ENCODE measurements at places on chromosomes 16 and 17.

- no peak for DNase-seq
These were observed 13.8 kb downstream of the MLYCD start for GRCh38 chr16:83912519-83913244.

GRCh38 chr16:89071686-89072547 lies 21.7 kb upstream of the ACSF3 start:
- no peak for DNase-seq

DNA sequence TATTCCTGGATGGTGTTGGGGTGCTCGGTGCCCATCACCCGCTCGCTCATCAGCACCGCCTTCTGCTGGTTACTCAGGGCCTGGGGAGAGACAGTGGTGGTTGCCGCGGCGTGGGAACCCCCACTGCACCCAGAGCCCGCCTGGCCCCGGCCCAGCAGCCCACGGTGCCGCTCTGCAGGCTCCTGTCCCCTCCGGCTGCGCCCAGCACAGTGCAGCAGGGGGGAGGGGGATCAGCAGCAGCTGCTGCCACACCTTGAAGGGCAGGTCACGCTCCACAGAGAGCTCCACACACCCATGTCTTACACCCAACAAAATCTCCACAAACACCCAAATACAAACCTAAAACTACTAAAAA lies 18.8 kb downstream of the CLUH start:
- no peak for DNase-seq

GRCh38 chr16:71851746-71852145 lies 6.0 kb downstream of the ATXN1L start:
- no peak for DNase-seq

- peak; percentile 44 for DNase-seq
These were observed 7.1 kb upstream of the TEX19 start for GRCh38 chr17:82351713-82352488.

DNA sequence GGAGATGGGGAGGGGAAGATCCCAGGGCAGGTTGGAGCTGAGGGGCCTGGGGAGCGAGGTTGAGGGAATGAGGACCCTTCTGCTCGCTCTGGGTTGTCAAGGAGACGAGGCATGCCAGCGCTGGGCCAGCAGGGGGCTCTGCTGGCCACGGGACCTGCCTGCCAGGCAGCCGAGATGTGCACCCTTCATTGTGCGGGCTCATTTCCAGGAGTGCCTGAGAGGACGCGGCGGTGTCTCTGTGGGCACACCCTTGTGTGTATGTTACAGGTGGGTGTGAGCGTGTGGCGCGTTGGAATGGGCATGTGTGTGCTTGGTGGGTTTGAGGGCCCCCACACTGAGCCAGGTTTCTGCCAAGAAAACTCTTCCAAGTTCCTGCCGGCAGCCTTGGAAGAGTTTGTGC lies 15.9 kb downstream of the ARHGAP23 start:
- peak; percentile 67 for DNase-seq

- no peak for DNase-seq
These were observed 196.8 kb downstream of the NTN1 start for GRCh38 chr17:9218064-9218635.

DNA sequence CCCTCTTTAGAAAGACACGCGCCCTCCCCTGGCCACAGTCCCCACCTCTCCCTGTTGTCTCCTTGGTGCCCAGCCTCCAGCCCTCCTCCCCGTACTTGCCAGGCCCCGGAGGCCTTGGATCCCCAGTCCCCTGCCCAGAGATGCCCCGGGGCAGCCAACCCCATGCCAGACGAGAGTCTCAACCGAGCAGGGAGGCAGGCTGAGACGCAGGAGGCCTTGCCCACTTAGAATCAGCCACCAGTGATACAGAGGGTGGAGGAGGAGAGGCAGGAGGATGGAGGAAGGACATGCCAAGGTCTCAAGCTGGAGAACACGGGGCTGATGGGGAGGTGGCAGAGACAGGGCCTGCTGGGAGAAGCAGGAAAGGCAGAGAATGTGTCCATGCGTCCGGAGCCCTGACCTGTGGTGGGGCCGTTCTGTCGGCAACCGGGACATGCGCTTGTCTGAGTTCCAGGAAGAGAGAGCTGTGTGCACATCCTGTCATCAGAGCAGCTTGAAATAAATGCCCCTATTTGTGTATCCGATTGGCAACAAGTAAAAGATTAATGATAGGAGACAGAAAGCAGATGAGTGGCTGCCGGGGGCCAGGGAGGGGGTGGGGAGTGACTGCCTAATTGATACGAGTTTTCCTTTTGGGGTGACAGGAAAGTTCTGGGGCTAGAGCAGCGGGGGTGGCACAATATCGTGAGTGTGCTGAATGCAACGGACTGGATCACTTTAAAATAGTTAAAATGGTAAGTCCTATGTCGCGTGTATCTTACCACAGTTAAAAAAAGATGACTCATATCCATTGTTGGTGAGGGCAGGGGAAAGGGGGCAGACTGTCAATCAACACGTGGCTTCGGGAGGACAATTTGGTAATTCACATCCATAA lies 44.7 kb upstream of the MEAK7 start:
- DNase-seq, result no peak

- no peak for DNase-seq
These were observed 6.0 kb upstream of the MAPT start for GRCh38 chr17:45888392-45888791.

DNA sequence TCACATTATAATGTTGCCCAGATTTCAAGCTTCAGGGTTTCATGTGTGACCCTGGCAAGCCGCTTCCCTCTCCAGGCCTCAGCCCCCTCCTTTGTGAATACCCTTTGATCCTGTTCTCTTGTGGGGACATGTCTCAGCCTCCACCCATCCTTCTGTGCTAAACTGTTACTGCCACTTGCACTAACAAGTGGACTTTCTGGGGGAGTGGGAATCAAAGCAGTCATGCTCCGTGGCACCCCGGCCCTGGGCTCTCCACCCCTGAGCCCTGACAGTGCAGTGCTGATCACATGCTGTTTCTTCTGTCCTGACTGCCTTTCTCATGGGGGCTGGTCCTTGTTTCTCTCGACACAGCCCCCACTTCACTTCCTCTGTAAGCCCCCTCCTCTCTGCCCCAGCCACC lies 9.7 kb upstream of the DCAF7 start:
- no peak for DNase-seq

GRCh38 chr17:14123619-14124278 lies 54.4 kb downstream of the COX10 start:
- DNase-seq, result no peak

DNA sequence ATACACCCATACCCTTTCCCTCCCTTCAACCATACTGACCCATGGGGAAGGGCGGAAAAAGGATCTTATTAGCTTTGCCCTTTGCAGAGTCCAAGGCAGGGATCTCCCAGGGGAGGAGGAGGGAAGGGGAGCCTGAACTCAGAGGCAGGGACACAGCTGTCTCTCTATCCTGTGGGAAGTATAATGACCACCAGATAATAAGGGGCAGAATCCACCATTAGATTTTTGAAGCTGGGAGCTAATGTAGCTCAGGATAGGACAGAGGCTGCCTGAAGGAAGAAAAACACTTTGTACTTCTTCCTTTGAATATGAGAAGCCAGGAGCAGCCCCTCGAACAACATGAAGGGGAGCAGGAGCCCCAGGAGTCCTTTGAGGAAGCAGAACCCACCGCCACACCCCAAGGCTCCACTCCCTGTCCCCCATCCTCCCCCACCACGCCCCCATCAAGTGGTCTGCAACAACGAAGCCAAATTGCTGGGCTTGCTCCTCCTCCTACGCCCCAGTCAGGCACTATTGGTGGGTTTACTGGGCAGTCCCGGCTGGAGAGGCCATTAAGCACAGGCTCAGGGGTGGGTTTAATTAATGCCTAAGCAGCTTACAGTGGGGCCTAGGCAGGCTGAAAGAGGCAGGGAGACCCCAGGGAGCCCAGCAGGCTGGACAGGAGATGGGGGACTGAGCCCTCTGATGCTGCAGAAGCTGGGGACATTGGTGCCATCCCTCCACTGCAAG lies 5.3 kb downstream of the MPP2 start:
- no peak for DNase-seq

GRCh38 chr16:3087243-3088235 lies 11.6 kb downstream of the ZSCAN10 start:
- DNase-seq, result no peak

DNA sequence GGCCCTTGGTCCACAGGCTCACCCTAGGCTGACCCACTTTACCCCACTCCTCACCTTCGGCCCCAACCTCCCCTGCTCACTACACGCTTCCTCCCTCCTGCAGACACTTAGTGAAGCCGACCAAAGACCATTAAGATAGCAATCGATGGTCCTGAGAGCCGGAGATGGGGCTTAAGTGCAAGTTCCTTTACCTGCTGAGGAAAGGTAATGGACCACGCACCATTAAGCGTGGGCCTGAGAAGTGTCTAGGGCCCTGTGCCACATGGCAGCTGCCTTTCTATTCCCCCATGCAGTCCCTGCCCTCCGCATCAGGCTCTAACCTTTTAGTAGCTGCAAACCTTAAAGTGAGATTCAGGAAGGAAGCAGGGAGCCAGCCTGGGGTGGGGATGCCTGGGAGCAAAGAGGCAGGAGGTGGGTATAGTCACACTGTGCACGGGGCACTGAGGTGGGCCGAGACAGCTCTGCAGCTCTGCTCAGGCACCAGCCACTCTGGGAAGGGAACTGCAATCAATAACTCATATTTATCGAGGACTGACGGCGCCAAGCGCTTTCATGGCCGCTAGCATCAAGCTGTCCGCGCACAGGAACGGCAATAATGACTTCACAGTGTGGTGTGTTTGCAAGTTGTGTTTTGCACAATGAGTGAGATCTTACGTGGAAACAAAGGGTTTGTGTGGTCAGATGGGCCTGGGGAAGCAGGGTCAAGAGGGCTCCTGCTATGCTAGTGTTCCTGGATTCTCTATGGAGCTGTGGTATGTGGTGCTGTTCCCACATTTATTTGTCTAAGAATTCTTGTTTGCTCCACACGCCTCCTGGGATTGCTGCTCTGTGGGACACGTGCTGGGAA lies 84.9 kb upstream of the CDC42EP4 start:
- no peak for DNase-seq

- no peak for DNase-seq
These were observed 18.5 kb downstream of the ANKRD40 start for GRCh38 chr17:50689251-50689650.

- no peak for DNase-seq
These were observed 7.9 kb downstream of the KATNB1 start for GRCh38 chr16:57743458-57743857.

DNA sequence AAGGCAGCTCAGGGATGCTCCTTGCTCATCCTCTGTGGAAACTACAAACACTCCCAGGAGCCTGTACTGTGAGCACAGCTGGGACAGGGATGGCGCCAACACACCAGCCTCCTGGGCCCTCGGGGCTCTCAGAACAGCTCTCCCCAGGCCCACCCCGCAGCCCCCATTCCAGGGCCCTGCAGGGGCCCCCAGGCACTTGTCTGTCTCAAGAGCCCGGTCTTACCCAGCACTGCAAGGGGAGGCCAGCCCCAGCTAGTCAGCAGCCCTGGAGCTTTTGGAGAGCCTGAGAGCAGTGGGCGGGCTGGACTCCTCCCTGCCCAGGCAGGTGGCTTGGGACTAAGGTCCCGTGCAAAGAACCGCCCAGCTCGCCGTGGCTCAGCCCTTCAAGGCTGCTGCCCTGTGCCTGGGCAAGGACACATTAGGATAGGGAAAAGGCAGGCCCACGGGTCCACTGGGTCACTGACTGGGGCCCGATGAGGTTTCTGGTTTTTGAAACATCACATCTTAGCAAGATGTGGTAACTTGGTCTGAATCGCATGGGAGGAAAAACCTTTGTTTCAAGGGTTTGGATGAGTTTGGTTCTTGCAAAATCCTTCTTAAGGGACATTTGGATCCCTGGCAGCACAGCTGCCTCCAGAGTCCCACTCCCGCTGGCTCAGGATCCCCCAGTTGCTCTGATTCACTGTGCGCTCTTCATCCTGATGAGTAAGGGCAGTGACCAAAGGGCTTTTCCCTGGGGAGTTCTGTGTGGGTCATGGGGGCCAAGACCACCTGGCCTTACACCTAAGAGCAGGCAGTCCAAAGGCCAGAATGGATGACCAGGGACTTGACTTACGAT lies 2.8 kb downstream of the DNASE1L2 start:
- no peak for DNase-seq

DNA sequence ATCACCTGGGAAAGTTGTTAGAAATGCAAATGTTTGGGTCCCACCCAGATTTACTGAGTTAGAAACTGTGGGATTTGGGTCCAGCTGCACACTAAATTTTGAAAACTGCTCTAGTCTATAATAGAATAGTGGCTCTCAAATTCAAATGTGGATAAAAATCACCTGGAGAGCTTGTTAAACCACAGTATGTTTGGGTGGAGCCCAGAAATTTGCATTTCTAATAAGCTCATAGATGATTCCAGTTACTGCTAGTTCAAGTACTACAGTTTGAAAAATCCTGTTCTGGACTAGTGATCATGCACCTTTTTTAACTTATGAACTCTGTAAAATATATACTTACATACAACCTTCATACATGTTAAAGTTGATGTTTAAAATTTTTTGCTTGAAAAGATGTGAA lies 27.8 kb downstream of the RABEP1 start:
- no peak for DNase-seq

DNA sequence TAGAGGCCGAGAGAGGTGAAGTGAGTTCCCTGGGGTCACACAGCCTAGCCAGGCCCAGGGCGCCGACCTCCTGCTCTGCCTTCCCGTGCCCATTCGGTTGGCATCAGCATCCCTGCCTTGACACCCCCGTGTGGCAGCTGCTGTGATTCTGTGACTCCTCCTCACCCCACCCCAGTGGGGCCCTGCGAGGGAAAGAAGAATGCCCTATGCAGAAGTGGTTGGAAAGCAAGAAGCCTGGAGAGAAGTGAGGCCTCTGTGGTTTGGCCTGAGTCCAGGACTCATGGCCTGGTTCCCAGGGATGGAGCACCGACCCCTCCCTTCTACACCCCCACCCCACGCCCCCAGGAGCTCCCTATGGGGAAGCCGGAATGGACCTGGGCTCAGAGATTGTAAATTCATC lies 296.2 kb downstream of the SEC14L1 start:
- DNase-seq, result no peak

- no peak for DNase-seq
These were observed 7.9 kb downstream of the TSNAXIP1 start for GRCh38 chr16:67814567-67814966.

DNA sequence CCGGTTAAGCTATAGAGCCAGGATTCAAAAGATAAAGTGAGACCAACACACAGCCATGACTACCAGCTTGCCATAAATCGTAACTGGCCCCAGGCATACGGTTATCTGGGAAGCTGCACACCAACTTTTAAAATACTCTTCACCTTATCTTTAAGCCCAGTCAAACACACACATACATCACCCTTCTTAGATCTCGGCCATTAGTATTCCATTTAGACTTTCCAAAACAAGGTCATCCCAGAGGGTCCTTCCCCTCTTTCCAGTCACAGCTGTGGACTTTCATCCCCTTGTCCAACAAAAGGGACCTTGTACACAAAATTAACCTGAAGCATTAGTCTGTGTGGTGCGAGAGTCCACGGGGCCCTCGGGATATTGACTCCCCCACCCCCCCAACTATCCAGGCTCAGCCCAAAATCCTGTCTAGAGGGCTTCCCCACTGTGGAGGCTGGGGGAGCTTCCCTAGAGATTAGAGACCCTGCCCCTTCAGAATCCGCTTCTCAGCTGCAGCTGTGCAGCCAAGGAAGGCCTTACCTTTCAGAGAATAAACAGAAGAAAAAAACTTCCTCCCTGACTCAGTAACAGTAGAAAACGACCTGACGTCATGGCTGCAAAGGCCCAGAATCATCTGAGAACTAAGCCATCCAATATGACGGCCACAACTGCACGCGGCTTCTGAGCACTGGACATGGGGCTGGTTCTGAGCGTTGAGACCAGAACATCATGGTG lies 9.9 kb downstream of the ZFHX3 start:
- DNase-seq, result no peak
